ENCODE measurements at places on chromosomes 12 and 14.

DNA sequence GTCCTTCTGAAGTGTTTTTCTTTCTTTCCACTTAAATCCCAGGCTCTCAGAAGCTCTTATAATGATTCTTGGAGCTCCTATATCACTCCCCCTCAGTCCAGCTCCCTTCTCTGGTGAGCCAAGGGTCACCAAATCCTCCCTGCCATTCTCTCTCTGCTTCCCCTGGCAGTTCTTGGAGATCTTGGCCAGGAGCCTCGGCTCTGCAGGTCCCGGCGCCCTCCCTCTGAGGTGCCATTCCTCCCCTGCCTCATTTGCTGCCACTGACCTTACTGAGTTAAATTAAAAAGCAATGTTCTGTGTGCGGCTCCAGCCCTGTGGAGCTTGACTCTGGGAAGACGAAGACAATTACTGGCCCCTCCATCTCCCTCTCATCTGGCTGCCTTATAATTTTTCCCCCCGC lies 7.0 kb downstream of the CISTR start:
- DNase-seq, result no peak

DNA sequence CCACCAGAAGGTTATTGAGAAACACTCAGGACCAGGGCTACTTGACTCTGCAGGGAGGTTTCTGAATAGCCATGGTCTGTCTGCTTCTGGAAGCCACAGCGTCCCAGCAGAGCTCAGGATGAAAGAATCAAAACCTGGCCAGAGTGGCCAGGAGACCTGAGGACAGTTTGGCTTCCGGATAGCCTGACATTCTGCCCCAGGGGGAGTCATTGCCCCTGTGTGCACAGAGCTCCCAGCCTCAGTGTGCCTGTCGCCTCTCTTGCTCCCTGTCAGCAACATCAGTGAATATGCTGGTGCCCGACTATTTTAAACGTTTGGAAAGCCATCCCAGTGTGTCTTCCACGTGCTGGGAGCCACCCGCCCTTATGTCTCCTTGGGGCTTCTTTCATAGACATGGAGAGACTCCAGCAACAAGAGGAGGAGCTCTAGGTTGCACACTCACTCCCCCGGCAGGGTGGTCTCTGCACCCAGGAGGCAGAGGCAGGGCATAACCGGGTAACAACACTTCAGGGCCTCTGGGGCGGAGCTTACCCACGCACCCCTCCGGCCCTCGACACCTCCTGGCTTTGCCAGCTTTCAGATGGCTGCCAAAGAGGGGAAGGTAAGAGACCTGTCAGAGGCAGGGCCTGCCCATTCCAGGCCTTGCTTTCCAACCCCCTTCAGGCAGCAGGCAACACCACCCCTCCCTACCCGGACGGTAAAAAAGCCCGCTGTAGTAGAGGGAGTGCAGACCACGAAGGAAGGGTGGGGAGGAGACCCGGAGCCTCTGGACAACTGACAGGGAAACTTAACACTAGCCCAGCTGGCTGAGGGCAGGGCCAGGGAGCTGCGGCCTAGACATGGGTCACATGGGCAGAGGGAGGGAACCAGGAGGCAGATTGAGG lies 19.0 kb upstream of the SLC6A12 start:
- no peak for DNase-seq

DNA sequence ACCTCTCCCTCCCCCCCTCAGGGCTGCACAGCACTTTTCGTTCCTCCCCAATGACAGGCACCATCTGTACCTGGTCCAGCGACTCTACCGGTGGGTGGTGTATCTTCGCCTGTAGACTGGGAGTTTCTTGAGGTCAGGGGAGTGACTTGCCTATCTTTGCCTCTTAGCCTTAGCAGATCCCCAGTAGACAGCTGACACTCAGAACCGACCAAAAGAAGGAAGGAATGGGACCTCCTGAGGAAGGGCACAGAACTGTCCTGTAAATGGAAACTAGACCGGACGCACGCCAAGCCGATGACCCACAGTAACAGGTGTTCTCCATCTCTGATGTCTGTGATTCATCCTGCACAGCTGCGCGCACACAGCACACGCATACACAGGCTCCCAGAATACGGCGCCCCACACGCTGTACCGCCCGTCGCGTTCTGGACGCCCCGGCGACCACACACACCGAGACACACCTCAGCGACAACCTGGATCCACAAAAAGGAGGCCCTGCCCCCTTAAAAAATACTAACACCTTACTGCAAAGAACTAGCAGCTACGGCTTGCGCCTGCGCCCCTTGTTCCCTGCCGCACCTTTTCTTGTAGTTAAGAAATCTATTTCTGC lies 673 bp upstream of the TTC9 start:
- DNase-seq, result peak; percentile 21

DNA sequence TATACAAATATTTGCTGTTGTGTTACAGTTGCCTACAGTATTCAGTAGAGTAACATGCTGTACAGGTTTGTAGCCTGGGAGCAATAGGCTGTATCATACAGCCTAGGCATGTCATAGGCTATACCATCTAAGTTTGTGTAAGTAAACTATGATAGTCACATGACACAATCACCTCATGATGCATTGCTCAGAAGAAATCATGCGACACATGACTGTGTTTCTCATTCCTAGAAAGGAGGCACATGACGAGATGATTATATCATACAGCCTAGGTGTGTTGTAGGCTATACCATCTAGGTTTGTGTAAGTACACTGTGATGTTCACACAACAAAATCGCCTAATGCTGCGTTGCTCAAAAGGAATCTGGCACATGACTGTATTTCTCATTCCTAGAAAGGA lies 31.9 kb downstream of the NOPCHAP1 start:
- no peak for DNase-seq

DNA sequence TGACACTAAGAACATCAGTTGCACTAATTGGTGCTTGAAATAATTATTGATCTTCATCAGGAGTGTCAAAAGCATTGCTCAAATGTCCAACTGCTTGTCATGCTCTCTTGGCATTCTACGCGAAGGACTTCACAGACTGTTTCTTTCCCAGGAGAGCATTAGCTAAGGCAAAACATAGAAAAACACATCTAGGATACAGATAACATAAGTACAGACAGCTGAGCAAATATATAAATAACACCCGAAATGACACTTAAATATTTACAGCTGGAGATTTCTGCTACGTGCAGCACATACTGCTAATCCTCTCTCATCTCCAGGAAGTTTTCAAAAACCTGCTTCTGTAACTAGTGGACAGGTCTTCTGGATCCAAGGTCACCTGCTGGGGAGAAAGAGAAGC lies 120.0 kb upstream of the PRMT8 start:
- DNase-seq, result no peak

DNA sequence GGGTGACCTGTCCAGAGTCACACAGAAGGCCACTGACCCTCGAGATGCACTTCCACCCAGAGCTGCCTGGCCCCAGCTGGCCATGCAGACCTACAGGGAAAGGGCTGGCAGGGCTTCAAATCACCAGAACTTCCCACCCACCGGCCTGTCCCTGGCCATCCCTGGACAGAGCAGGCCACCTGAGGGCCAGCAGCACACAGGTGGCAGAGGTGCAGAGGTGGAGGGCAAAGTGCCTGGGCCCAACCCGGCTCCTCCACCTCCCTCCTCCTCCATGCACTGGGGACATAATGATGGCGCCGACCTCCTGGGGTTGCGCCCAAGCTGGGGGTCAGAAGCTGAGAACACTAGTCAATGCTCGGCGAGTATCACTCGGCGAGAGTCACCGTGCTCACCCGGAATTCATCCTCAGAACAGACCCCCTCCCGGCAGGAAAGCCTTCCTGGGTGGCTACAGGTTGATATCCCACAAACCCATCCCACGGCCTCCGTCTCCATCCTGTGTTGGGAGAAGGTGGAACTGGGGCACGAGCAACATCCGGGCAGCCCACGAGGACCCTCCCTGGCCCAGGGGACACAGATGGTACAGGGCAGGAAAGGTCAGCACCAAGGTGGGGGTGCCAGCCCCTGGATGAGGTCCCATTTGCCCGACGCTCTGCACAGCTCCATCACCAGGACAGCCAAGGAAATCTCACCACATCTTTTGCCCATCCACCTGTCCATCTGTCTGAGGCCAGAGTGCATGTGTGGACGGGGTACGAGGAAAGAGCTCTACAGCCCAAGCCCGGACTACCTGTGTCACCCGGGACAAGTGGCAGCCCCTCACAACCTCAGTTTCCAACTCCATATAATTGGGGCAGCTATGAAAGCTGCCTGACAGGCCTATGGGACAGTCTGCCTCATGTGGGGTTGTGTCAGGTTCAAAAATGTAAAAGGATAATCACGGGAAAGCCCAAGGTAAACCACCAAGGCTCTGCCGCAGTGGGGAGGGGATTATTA lies 10.8 kb downstream of the BEGAIN start:
- DNase-seq, result no peak

DNA sequence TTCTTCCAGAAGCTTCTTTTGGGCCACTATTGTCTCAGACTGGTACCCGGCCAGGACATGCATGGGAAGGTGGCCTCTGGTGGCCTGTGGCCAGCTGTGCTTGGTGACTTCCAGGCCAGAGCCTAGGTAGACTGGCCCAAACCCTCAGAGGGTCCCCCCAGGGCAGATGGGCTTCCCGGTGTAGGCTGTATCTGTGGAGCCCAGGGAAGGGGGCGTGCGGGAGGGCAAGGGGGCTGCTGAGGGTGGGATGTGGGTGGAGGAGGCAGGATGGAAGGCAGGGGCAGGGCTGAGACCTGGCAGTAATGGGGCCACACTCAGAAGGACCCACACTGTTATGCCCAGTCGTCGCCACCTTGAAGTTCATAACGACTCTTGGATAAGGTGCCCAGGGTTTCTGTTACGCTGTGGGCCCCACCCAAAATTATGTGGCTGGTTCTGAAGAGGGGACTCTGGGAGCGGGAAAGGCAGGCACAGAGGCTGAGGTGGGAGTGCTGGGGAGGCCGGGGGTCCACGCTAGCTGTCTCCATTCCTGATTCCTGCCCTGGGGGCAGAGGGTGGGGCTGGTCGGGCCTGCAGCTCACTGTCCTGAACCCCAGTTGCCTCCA lies 52.1 kb downstream of the KIF26A start:
- no peak for DNase-seq

DNA sequence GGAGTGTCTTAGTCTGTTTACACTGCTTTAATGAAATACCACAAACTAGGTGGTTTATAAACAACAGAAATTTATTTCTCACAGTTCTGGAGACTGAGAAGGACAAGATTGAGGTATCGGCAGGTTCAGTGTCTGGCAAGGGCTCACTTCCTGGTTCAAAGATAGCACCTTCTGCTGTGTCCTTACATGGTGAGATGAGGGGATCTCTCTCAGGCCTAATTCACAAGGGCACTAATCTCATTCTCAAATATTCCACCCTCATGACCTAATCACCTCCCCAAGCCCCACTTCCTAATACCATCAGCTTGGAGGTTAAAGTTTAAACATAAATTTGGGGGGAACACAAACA lies 35.0 kb upstream of the PLEK2 start:
- no peak for DNase-seq

DNA sequence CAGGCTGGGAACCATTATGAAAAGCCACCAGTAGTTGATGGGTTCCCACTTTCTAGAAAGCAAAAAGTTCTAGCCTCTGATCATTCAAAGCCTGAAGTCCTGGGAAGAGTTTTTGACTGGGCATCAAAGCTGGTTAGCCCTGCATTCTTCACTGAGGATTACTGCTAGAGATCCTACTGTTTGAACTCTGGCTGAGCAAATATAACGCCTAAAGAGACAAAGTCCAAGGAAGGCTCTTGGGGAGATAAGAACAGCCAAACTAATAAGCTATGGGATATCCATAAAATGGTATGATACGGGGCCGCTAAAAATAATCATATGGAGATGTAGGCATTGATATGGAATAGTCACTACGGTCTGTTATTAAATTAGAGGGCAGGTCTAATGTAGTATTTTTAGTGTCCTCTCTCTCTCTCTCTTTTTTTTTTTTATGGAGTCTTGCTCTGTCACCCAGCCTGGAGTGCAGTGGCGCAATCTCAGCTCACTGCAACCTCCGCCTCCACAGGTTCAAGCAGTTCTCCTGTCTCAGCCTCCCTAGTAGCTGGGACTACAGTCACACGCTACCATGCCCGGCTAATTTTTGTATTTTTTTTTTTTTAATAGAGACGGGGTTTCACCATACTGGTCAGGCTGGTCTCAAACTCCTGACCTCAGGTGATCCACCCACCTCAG lies 35.5 kb downstream of the PLXNC1 start:
- no peak for DNase-seq

DNA sequence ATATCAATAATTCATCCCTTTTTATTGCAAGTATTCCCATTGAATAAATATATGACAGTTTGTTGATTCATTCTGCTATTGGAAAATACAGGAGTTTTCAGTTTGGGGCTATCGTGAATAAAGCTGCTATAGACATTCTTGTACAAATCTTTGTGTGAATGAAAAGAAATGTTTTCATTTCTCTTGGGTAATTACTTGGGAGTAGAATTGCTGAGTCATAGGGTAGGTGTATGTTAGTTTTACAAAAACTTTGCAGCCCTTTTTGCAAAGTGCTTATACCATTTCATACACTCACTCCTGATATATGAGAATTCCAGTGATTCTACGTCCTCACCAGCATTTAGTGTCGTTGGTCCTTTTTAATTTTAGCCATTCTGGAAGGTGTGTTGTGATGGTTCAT lies 6.9 kb upstream of the PTCSC3 start:
- DNase-seq, result no peak

DNA sequence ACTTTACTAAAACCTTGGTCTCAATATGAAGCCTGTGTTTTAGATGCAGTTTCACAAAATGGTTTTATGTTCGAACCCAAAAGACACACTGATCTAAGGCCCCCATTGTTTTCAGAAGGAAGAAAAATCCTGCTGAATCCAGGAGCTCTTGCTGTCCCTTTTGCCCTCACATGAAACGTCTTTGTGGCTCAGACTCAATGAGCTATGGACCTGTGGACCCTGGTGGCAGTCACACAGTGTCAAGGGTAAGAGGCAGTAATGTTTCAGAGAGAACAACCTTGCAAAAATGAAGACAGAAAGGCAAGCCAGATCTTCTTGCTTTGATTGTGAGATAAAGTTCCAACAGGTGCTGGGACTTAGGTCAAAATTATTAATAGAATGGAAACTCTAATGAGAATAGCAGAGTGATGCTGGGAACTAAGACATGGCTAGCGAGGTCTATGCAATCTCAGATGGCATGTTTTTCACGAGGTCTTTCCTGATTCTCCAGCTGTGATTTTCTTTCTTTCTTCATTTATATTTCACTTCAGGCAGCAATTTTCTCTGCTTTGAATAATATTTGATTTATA lies 164.9 kb upstream of the SLC38A2 start:
- DNase-seq, result no peak

DNA sequence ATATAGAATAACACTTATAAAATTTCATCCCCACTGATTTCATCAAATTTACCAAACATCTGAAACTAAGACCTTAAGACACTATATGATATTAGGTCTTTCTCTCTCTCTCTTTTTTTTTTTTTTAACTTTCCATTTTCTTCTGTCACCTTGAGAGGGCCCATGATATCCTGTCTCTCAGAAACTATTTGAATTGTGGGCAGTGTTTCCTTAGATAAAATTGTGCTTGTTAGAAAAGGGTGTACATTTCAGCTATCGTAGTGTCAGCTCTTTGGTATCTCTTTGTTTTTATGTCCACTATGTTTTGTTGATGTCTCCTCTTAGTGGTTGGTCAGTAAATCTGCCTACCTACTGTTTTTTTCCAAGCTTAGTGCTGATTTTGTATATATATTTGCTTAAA lies 23.8 kb downstream of the DNM1L start:
- DNase-seq, result no peak

Data from kidney glomerular epithelial cell (primary cell).